Trophoblast cell (in vitro differentiated cells and primary cell): ENCODE measurements at places on chromosomes 3 and 15.
A peak's percentile ranks its signal among the peaks of the same experiment; 100 is the strongest.

GRCh38 chr3:14891135-14892132 is 55.9 kb upstream of the NR2C2 start:
- no peak overlapping the region for H3K4me3 ChIP-seq
- H3K4me1 ChIP-seq: peaks cover 6% of the 10 kb centered on the region
- H3K27ac ChIP-seq: no peak overlapping the region
- no peaks in the 10 kb centered on the region for H3K27me3 ChIP-seq

GRCh38 chr3:173819368-173819767 is 421.8 kb downstream of the NLGN1 start:
- H3K36me3 ChIP-seq: no peaks in the 10 kb centered on the region
- no peak for DNase-seq
- H3K4me3 ChIP-seq: no peak overlapping the region
- no peaks in the 10 kb centered on the region for H3K27me3 ChIP-seq

DNA sequence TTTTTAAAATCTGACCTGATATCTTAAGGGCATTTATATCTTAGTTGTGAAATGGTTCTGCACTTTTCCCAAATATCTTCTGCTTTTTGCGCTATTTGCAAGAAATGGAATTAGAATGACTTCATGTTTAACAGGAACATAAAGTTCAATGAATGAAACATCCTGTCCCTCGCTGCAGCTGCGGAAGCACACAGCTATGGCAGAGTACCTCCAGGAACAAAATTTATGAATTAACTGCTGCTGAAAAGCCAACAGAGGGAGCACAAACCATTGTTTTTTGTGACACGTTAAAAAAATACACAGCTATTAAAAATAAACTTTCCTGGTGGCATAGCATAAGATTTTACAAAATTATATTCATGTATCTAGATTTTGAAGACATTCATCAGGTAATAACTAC is 404.4 kb upstream of the MDFIC2 start:
- no peak overlapping the region for H3K27ac ChIP-seq
- H3K4me1 ChIP-seq: no peaks in the 10 kb centered on the region
- no peak overlapping the region for H3K4me3 ChIP-seq
- H3K27me3 ChIP-seq: no peaks in the 10 kb centered on the region
- DNase-seq: peak; percentile 14

GRCh38 chr15:42549032-42549491 is 424 bp downstream of the HAUS2 start:
- H3K4me1 ChIP-seq: peaks cover 3% of the 10 kb centered on the region
- H3K27ac ChIP-seq: no peak overlapping the region
- H3K4me3 ChIP-seq: peak overlapping the region; percentile 89
- peaks cover 5% of the 10 kb centered on the region for H3K36me3 ChIP-seq

DNA sequence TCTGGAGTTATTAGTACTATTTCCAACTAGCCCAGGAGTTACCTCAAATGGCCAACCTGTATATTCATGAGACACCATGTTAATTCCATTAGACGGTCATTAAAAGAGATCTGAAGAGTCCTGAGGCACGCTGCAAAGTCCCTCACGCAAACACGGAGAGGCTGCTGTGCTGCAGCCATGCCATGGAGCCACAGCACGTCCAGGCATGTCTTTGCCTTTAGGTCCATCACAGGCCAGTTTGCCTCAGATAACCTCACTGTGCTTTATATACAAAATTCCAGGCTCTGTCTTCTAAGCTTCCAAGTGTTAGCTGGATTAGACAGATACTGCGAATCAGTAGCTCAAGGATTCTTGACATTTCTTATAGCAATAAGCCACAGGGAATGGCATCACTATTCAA is 9.8 kb upstream of the PLAAT1 start:
- peaks cover 3% of the 10 kb centered on the region for H3K4me1 ChIP-seq
- H3K36me3 ChIP-seq: no peaks in the 10 kb centered on the region
- H3K27ac ChIP-seq: no peak overlapping the region
- no peak for DNase-seq
- no peak overlapping the region for H3K4me3 ChIP-seq
- no peaks in the 10 kb centered on the region for H3K27me3 ChIP-seq
